CD4-positive, alpha-beta T cell treated with Interleukin-21 for 1 hour (primary cell): ENCODE measurements at places on chromosomes 3 and 15.

GRCh38 chr3:183774631-183775030 is 50.7 kb downstream of the MAP6D1 start:
- DNase-seq, result no peak

GRCh38 chr15:53831907-53832770 is 72.7 kb upstream of the WDR72 start:
- no peak for DNase-seq

GRCh38 chr15:48170981-48171380 is 7.1 kb downstream of the MYEF2 start:
- DNase-seq, result no peak

DNA sequence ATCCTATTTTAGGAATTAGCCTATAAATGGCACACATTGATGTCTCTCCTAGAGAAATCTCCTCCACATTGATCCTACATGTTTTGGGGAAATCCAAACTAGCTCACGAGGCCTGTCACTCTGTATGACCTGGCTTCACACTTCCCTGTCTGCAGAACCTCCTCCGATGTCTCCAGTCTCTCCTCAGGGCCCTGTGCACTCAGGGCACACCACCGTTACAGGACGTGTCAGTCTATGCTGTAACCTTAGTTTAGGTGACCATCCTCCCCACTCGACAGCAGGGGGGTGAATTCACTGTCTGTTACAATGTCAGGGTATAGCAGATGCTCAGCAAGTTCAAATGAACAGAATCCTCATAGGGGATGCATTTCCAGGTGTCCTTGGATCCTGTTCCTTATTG is 249.1 kb downstream of the OCA2 start:
- no peak for DNase-seq

GRCh38 chr3:123459862-123460261 is 11.0 kb upstream of the ADCY5 start:
- no peak for DNase-seq
